ENCODE measurements at places on chromosomes 13 and 19.

- no peak for DNase-seq
Observed at GRCh38 chr13:27979765-27980279, 8.7 kb downstream of the URAD start.

- no peak for DNase-seq
Observed at GRCh38 chr13:114341003-114341777, 26.9 kb downstream of the CHAMP1 start.

DNA sequence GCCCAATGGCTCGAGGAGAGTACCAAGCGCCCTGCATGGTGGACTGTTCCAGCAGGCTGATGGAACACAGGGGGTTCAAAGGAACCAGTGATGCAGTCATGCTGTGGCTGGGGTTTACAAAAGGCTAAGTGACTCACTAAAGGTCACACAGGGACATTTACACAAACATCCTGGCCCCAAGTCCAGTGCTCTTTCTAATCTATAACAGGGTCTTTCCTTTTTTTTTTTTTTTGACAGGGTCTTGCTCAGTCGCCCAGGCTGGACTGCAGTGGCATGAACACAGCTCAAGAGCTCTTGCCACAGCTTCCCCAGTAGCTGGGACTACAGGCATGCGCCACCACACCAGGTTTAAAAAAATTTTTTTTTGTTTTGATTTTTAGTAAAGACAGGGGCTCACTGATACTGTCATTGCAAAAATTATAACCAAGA lies 2.8 kb upstream of the SLC25A15 start:
- no peak for DNase-seq

GRCh38 chr13:111315347-111315995 lies 5.0 kb upstream of the TEX29 start:
- no peak for DNase-seq

DNA sequence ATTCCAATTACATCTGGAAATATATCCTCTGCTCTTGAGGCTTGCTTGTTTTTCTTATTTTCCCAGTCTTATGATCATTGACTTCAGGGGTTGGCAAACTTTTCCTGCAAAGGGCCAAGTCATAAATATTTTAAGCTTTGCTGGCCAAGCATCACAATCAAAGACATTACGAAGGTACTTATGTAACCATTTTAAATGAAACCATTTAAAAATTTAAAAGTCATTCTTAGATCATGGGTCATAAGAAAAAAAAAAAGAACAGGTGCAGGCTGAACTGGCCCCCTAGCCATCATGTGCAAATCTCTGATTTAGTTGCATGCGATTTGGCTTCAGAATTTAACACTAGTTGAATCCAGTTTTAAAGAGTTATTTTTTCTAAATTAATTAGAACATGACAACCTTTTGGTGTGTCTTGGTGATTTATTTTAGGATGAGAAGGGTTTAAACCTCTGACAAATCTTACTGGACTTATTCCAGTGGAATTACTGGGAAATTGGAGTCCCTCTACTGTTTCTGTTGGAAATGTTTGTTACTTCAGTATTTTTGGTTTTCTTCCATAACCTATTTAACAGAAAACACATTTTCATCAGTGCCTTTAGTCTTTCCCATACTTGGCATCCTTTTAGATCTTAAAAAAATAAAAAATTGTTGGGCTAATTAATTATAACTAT lies 148.1 kb downstream of the NHLRC3 start:
- no peak for DNase-seq

GRCh38 chr13:31949486-31949885 lies 82.1 kb upstream of the FRY start:
- no peak for DNase-seq

DNA sequence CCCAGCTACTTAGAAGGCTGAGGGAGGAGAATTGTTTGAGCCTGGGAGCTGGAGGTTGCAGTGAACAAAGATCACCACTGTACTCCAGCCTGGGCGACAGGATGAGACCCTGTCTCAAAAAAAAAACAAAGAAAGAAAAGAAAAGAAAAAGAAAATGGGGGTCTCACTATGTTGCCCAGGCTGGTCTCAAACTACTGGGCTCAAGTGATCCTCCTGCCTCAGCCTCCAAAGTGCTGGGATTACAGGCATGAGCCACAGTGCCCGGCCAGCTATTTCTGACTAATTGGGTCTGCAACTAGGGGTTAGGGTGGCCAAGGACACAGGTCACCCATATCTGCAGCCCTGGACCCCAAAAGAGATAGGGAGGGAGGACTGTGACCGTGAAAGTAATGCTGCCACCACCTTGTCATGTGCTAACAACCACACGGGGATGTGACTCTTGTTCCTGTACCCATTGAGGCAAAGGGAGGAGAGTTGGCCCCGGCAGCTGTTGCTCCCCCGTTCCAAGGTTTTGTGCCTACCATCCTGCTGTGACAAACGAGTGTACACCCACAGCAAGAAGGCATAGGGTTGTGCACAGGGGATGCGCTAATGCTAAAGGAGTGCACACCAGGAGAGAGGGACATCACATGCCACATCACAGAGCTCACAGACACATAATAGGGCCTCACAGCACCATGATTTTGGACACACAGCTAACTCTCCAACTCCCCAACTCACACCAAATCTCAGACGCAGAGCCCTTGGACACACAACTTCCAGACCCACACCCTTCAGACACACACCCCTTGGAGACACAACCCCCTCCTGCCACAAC lies 619 bp downstream of the MEF2B start:
- no peak for DNase-seq

GRCh38 chr13:113537205-113537604 lies 46.7 kb upstream of the DCUN1D2 start:
- no peak for DNase-seq

GRCh38 chr19:52527956-52528351 lies 486 bp downstream of the ZNF808 start:
- no peak for DNase-seq

DNA sequence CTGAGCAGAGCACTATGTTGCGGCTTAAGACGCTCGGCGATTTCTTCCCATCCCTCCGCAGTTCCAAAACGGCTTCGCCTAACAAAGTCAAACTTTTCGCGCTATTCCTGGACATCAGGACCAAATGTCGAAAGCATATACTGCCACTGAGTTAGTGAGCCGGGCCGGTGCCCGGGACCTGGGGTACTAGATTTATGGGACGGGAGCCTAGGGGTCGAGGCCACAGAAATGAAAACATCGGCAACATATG lies 699 bp downstream of the RCBTB2 start:
- no peak for DNase-seq

GRCh38 chr19:17831419-17831888 lies 10.1 kb upstream of the INSL3 start:
- DNase-seq: no peak

DNA sequence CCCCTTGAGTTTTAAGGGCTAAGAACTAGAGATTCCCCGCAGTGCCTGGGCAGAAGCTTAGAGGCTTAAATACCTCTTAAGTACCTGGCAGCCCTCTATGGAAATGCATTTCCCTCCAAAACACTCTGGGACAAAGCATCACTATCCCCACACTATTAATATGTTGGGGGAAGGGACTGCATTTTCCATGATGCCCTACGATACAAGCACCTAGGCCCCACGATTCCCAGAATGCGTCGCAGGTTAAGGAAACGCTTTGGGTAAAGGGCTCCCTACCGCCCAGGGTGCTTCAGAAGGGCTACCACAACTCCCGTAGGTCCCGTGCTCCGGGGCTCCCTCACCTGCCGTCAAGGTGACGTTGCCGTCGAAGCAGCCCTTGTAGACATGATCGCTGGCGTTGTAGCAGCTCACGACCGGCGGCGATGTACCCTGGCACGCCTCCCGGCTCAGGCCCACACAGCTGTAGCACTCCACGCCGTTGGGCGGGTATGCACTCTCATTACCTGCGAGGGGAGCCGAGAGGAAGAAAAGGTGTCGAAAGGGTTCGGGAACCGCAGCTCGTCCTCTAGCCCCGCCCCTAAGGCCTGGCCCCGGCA lies 2.5 kb downstream of the LYPD3 start:
- no peak for DNase-seq

- DNase-seq: no peak
Observed at GRCh38 chr19:21101521-21102242, 19.7 kb downstream of the ZNF714 start.

DNA sequence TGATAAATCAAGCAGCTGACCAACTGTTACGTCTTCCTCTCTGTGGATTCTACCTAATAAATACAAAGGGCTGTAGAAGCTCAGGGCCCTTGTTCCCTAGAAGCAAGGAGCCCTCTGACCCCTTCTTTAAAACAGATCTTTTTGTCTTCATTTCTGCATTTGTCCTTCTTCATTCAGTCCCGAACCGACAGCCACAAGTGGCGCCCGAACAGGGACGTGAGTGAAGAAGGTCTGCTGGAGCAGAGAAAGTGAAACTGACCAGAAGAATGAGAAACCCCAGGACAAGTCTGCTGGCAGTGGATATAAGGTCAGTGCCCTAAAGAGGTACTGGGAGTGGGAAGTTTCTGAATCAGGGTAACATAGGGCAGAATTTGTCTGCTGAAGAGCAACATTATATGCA lies 13.1 kb downstream of the ZNF773 start:
- peak; percentile 14 for DNase-seq

GRCh38 chr13:49450105-49450819 lies 6.2 kb downstream of the SETDB2 start:
- peak; percentile 22 for DNase-seq

- DNase-seq: no peak
Observed at GRCh38 chr13:58978331-58978730, 1185.4 kb downstream of the DIAPH3 start.
